ENCODE measurements at places on chromosomes 7 and 10.

DNA sequence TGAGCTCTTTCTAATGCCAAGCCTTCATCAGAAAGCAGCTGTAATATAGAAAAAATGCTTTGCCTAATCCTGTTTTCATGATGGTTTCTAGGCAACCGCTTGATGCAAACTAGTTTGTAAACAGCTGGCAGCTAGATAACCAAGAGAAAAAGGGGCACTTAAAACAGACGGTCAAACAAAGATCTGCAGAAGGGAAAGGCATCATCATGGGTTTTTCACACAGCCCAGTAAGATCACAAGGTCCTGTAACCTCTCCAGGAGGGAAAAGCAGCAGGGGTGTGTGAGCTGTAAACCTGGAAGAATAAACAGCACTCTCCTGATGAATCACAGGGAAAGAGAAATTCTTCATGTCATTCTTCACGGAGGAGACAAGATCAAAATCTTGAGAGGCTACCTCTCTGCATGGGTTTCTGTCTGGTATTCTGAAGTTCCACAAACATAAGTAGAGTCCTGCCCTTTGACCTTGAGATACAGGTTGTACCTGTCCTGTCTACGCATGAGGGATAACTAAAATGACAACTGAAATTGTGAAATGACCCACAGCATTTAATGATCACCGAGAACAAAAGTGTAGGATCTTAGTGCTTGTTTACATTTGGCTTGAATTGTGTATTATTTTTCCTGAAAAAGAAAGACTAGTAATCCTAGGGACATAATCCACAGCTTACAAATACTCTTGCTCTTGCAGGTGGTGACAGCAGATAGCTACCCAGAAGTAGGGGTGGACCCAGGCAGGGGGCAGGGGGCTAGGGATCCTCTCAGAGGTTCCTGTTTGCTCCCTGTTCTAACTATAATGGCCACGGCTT lies 48.0 kb downstream of the CREB3L2 start:
- no peak for DNase-seq

DNA sequence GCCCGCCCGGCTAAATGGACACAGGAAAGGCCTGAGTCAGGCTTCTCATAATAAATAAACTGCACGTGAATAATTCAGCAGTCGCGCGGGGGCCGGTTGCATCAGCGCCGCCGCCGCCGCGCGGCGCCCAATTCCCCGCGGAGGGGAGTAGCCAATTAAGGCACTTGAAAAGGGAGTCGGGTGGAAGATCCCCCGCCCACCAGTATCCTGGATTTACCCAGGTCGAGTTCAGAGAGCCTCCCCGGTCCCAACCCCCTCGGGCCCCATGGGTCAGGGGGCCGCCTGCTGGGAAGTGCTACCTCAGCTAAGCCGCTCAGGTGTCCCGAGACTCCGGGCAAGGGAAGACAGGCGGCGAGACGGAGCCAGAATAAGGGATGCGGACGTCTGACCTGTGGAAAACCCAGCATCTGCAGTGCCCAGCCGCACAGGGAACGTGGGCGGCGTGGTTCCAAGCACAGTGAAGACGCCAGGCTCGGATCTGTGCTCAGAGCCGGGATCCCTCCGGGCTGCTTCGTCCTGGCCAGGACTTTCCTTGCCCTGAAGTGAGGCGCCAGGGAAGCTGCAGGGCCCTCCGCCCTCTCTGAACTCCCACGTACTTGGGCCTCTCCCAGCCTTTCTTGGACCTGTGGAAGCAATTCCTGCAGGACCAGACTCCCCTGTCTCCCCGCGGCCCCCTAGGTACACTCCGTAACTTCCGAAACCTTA lies 7.3 kb upstream of the LBX1 start:
- no peak for DNase-seq

DNA sequence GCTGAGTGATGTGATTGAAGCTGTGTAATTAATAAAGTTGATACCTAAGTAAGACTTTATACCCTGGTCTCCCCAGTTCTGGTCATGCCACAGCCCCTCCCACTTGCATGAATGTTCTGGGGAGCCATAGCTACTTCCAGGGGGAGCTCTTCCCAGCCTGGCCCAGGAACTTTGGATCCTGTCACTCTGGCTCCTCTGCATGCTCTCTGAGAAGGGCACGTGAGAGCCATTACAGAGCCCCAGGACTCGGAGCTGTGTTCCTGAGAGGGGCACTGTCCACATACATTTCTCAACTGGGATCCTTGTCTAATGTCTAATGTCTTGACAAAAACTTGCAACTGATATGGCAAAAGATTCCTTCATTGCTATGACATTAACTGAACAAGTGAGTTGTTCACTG lies 173.9 kb upstream of the NPY start:
- DNase-seq = no peak

DNA sequence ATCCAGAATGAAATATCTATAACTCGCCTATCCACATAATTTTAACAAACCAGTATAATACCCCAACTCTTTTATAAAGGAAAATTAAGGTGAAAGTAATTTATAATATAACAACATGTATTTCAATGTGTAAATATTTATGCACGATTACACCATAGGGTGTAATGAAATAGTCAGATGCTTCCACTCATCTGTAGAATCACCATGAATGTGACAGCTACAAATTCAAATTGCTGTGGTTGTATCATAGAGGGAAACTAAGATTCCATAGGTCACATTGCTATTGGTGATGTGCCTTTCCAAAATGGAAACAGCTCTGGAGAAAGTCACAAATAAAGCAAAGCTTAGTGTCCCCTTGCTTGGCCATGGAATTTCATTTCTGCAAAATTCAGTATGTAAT lies 95.7 kb downstream of the CPED1 start:
- DNase-seq = no peak

DNA sequence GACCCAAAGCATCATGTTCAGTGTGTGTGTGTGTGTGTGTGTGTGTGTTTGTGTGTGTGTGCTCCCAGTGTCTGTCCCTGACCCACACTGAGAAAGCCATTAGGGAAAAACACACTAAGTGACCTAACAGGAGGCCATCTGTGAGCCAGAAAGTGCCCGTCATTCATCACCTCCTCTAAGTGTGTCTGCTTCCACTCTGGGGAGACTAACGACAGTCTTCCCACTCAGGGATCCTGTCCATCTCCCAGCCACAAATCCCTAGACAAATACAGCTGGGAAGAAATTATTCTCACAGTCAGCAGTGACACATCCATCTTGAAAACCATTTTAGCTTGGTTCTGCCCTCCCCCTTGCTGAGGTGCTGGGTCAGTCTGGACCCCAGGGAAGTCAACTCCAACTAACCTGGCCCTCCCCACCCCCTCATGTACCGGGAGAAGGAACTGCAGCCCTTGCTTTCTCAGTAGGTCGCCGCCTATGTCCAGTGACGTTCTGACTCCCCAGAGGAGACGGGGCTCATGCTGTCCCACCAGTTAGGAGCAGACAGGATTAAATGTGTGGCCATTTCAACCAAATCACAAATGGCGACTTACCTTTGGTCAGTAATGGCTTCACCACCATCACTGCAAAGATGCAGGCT lies 296.5 kb upstream of the ZNF32 start:
- no peak for DNase-seq

GRCh38 chr7:106818736-106819135 lies 46.3 kb upstream of the PIK3CG start:
- no peak for DNase-seq

DNA sequence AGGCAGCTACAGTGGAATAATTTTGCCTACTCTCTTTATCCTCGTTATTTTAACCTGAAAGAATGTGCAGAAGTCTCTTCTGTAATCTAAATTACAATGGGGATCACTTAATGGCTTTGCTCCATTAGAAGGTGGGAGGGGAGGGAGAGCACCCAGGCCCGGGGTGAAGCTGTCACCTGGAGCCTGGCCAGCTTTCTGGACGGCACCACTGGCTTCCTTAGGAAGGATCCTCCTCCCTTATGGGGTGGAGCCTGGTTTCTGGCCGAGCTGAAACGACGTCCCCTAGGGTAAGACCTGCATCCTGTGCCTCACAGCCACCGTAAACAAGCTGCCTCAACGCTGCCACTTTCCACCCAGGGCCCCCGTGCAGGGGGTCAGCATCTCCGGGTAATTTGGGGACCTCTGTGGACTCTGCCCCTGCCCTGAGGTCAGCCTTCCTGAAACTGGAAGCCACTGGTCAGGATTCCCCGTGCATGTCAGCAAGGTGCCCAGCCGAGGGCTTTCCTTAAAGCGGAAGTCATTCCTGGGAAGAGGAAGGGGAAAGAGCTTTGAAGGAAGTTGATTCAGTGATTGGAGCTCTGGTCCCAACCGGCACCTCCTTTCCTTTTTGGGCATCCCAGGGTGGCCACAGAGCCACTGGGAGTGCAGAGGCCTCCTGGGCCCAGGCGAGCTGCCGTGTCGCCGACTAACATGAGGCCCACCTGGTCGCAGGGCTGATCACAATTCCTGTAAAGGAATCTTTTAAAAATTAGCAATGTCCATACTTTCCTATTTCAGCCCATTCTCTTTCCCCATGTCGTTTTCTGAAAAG lies 569.1 kb downstream of the DNAJB6 start:
- no peak for DNase-seq

DNA sequence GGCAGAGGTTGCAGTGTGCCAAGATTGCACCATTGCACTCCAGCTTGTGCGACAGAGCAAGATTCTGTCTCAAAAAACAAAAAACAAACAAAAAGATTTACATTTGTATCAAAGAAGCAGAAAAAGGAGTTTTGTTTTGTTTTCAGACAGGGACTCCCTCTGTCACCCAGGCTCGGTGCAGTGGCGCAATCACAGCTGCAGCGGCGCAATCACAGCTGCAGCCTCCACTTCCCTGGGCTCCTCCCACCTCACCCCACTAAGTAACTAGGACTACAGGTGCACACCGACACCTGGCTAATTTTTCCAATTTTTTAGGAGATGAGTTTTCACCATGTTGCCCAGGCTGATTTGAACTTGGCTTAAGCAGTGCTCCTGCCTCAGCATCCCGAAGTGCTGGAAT lies 1.8 kb downstream of the ARMC10 start:
- DNase-seq = no peak

- DNase-seq = no peak
Measured at GRCh38 chr7:151381098-151381347, 28.8 kb downstream of the WDR86 start.

DNA sequence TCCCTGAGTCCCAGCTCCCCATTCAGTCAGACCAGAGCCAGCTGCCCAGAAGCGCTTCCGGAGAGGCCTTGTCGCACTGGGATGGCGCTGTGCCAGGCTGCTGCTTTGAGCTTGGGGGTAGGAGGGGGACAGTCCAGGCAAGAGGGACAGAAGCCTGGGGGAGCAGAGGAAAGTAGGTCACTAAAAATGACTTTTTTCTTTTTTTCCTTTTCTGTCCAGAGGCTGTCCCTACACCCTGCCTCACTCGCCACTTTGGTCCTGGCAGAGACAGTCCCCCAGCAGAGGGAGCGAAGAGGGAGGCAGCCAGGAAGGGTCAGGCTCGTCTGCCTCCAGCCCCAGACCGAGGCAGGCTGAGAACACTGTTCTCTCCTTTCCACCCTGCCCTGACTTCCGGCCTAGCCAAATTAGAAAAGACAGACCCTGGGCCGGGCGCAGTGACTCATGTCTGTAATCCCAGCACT lies 15.8 kb upstream of the TRIM8 start:
- DNase-seq = no peak

- no peak for DNase-seq
Measured at GRCh38 chr10:100864978-100865377, 47.8 kb upstream of the SLF2 start.

GRCh38 chr7:100467638-100468373 lies 3.7 kb upstream of the SPACDR start:
- DNase-seq = no peak

DNA sequence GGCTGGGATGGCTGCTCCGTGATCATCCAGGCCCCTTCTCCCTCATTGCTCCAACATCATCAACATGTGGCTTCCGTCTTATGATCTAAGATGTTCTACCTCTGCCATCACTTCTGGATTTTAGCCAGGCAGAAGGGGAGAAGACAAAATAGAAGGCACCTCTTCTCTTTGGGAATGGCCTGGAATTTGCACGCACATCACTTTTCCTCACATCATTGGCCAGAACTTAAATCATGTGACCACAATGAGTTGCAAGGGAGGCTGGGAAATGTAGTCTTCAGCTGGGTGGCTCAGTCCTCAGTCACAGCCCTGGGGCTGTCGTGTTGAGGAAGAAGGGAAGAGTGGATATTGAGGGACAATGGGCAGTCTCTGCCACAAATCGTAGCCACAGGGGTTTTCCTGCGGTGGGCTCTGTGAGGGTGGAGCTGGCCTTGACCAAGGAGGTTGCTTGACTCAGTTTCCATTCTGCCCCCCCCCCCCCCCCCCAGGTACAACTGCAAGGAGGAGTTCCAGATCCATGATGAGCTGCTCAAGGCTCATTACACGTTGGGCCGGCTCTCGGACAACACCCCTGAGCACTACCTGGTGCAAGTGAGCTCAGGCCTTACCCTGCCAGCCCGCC lies 50.3 kb downstream of the PALD1 start:
- DNase-seq = no peak

- DNase-seq = no peak
Measured at GRCh38 chr10:5835446-5836095, 22.3 kb upstream of the GDI2 start.

- DNase-seq = no peak
Measured at GRCh38 chr7:113912876-113913275, 5.9 kb downstream of the PPP1R3A start.

GRCh38 chr7:117035465-117035862 lies 82.2 kb downstream of the ST7 start:
- DNase-seq = no peak

- no peak for DNase-seq
Measured at GRCh38 chr7:139541600-139542307, 18.3 kb downstream of the CLEC2L start.
